ENCODE measurements at places on chromosomes 12 and 14. TPM values are rescaled to one million over a fixed set of nuclear protein-coding genes. Genes with fewer than 3 reads are reported as not detected.
A peak's percentile ranks its signal among the peaks of the same experiment; 100 is the strongest.

DNA sequence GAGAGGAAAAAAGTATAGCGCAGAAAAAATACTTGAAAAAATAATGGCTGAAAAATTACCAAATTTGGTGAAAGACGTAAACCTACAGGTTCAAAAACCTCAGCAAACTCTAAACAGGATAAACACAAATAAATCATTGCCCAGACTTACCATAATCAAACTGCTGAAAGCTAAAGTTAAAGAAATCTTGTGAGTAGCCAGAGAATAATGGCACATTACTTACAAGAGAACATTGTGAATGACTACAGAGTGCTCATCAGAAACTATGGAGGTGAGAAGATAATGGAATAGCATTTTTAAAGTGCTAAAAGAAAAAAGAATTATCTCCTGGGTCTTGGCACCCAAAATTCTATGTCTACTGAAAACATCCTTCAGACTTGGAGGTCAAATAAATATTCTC lies 36.0 kb downstream of the ATF1 start:
- H3K4me3 ChIP-seq, result no peak overlapping the region
- no peak overlapping the region for H3K27ac ChIP-seq
- no peaks in the 10 kb centered on the region for H3K27me3 ChIP-seq
- H3K4me1 ChIP-seq, result no peaks in the 10 kb centered on the region
- peaks cover 55% of the 10 kb centered on the region for H3K36me3 ChIP-seq

DNA sequence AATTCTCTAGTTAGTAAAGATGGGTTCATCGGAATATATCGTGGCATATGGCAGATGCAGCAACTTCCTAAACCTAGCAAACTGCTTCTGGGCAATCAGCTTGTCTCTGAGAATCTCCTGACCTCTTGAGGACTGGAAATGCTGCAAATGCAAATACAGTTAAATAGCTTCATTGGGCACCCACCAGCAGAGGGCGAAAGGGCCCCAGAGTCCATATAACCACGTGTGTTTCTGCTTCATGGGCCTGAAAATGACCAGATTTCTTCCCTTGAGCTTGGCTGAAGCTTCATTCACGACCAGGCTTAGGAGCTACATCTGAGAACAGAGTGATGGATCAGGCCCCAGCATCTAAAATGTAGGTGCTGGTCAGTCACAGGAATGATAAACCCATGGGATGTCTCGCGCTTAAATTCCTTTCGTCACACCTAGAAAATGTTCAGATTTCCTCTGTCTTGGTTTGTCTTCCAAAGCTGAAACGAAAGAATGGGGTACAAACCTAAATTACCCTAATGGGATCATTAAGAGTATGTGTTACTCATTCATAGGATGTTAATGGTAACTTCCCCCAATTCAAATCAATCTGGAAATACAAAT lies 1482.5 kb upstream of the TMEM132C start:
- no peaks in the 10 kb centered on the region for H3K36me3 ChIP-seq
- DNase-seq, result peak; percentile 48
- H3K27me3 ChIP-seq, result peaks cover 1% of the 10 kb centered on the region
- no peaks in the 10 kb centered on the region for H3K4me1 ChIP-seq

GRCh38 chr14:31930493-31931240 lies 146.4 kb upstream of the ARHGAP5 start:
- no peaks in the 10 kb centered on the region for H3K4me1 ChIP-seq
- DNase-seq, result no peak
- H3K27ac ChIP-seq, result no peak overlapping the region
- no peaks in the 10 kb centered on the region for H3K36me3 ChIP-seq
- no peak overlapping the region for H3K4me3 ChIP-seq

DNA sequence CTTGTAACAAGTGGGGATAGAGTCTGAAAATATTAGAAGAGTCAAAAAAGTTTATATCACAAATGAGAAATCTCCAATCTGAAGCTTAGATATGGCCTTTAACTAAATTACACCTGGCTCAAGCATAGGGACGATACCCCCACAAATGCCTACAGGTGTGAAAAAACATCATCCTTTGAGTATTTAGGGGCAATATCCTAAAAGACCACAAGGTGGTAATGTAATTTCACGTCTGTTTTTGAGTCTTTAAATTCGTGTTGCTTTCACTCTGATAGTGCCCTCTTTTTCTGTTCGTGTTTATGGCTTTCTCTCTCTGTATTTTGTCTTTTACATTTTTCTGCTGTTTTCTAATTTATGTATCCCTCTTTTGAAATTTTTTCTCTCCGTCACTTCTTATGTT lies 84.3 kb downstream of the ETNK1 start:
- no peak overlapping the region for H3K27ac ChIP-seq
- H3K4me1 ChIP-seq, result peaks cover 3% of the 10 kb centered on the region
- no peak overlapping the region for H3K4me3 ChIP-seq
- no peaks in the 10 kb centered on the region for H3K36me3 ChIP-seq
- no peak for DNase-seq
- peaks cover 4% of the 10 kb centered on the region for H3K27me3 ChIP-seq

- H3K27me3 ChIP-seq, result peaks cover 3% of the 10 kb centered on the region
- H3K27ac ChIP-seq, result no peak overlapping the region
- no peak for DNase-seq
- H3K4me3 ChIP-seq, result no peak overlapping the region
Measured at GRCh38 chr12:18864900-18865561, 127.1 kb downstream of the CAPZA3 start.

Gene IRAK4
- total RNA-seq, result 24.0 TPM
